ENCODE measurements at places on chromosomes 1 and 21.

DNA sequence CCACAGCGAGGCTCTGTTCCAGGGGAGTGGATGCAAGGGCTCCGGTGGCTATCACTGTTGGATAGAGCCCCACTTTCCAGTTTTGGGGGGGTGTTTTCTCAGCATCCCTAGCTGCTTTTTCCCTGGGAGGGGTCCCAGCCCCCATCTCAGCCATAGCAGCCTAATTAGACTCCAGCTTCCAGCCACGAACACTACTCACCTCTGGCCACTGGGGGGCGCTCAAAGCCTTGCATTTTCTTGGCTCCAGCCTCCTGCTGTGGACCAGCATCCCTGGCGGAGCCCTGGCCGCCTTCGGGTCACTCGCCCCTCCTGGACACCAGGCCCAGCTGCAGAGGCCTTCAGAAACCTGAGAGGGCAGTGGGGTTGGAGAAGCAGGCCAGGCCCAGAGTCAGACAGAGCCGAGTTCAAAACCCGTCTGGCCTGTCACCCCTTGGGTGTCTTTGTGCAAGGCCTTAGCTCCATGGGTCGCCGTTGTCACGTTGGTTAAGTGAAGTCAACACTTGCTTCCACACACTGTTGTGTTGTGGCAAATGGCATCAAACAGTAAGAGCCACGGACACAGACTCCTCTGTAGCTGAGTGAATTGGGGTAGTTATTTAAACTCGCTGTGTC, 93.5 kb upstream of the ACTL8 start:
- peak; percentile 14 for DNase-seq

DNA sequence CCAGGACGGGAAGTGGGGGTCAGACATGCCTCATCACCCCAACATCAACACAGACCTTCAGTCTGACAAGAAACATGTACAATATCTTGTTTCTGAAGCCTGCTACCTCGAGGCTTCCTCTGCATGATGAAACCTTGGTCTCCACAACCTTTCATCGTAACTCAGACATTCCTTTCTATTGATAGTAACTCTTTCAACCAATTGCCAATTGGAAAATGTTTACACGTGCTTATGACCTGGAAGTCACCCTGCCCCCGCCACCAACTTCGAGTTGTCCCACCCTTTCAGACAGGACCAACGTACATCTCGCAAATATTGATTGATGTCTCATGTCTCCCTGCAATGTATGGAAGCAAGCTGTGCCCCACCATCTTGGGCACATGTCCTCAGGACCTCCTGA, 159.5 kb downstream of the ETS2 start:
- DNase-seq, result no peak

GRCh38 chr1:150066328-150066727, 1.2 kb upstream of the VPS45 start:
- no peak for DNase-seq

GRCh38 chr1:247440001-247440620, 17.8 kb downstream of the OR2B11 start:
- DNase-seq, result no peak

DNA sequence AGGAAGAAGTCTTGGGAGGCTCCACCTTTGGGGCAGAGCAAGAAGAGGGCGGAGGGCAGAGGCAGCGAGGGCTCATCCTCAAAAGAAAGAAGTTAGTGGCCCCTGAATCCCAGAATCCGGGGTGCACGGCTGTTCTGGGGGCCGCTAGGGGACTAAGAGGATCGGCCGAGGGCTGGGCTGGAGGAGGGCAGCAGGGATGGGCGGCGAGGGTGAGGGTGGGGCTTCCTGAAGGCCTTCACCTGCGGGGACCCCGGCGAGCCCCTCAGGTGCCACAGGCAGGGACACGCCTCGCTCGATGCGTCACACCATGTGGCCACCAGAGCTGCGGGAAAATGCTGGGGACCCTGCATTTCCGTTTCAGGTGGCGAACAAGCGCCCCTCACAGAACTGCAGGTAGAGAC, 23.9 kb downstream of the COL6A1 start:
- no peak for DNase-seq

DNA sequence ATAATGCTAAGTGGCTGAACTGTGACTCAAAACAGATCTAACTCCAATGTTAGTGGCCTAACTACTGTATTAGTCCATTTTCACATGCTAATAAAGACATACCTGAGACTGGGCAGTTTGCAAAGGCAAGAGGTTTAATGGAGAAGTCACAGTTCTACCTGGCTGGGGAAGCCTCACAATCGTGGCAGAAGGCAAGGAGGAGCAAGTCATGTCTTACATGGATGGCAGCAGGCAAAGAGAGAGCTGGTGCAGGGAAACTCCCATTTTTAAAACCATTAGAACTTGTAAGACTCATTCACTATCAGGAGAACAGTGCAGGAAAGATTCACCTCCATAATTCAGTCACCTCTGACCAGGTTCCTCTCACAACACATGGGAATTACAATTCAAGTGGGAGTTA, 79.7 kb upstream of the CACYBP start:
- DNase-seq, result no peak

DNA sequence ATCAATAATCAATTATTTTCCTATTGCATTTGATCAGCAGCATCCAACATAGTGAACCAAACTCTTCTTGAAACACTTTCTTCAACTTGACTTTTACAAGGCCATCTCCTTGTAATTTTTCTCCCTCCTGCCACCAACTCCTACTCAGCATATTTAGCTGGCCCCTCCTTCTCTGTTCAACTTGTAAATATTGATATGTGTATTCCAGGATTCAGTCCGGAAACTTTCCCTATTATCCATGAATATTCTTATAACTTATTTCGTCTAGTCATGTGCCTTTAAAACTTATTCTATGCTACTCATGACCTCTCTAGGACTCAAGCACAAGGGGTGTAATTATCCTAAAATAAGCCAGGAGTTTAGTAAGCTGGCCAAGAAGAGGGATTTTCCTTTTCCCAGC, 52.9 kb downstream of the ZNF697 start:
- DNase-seq, result no peak

DNA sequence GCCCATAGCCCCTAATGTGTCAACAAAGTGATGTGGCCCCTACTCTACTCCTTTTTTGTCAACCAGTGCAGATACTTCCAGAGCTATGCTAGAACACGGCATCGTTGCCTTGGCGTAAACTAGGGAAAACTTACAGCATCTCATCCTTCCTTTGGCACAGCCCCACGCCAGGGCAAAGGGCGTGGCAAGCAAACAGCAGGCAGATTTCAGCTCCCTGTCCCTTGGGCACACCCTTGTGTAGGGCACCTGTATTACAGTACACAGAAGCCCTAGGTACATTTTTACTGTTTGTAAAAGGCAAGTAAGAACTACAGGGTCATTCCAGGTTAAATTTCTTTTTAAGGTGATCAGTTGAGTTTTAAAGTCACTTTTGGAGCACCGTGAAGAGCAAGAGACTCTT, 29.3 kb downstream of the PRDX6 start:
- DNase-seq, result no peak

DNA sequence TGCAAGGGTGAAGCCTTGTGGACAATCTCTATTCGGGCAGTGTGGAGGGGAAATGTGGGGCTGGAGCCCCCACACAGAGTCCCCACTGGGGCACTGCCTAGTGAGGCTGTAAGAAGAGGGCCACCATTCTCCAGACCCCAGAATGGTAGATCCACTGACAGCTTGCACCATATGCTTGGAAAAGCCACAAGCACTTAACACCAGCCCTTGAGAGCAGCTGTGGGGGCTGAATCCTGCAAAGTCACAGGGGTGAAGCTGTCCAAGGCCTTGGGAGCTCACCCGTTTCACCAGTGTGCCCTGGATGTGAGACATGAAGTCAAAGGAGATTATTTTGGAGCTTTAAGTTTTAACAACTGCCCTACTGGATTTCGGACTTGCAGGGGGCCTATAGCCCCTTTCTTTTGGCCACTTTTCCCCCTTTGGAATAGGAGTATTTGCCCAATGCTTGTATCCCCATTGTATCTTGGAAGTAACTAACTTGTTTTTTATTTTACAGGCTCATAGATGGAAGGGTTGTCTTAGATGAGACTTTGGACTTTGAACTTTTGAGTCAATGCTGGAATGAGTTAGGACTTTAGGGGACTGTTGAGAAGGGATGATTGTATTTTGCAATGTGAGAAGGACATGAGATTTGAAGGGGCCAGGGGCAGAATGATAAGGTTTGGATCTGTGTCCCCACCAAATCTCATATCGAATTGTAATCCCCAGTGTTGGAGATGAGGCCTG, 16.3 kb upstream of the COL6A1 start:
- no peak for DNase-seq

- no peak for DNase-seq
Observed at GRCh38 chr1:212545941-212546635, 62.5 kb upstream of the ATF3 start.

- no peak for DNase-seq
Observed at GRCh38 chr1:165633614-165634013, 2.6 kb downstream of the MGST3 start.

DNA sequence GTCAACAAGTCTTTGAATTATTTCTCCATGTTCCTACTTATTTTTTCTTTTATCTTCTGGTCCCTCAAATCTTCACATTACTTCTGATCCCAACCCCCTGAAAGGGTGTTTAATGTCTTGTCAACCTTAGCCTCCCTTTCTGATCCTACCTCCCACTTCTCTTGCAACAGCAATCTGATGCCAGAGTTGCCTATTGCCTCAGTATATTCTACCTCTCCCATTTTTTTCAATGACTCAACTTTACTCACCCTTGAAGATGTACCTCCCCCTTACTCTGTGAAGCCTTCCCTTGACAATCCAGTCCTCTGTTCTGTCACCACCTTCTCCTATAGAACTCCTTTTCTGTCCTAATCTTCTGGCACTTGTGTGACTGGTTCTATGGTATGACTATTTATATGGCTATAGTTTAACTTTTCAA, 99.5 kb upstream of the CD55 start:
- no peak for DNase-seq

DNA sequence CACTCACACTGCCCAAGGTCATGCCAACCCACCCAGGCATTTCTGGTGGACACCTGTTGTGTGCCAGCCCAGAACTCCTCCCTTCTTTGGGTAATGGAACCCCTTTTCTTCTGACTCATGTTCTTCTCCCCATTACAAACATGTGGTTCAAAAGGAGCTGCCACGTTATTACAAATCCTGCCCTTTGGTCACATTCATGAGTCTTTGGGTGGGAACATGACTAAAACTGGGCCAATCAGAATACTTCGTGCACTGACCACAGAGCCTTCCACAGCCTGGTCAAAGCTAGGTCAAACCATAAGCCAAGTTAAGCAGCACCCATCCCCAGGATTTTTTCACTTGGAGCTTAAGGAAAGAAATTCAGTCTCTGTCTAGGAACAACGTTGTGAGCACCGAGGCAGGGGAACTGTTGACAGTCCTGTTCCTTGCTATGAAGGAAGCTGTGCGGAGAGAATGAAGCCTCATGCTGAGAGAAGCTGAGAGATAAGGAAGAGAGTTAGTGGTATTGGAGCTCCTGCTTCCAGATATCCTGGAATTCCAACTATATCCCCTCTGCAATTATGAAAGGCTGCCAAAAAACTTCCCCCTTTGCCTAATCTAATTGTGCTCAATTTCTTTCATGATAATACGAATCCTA, 46.8 kb upstream of the DIPK1A start:
- no peak for DNase-seq

GRCh38 chr21:46597031-46597430, 7.9 kb downstream of the S100B start:
- DNase-seq, result no peak

DNA sequence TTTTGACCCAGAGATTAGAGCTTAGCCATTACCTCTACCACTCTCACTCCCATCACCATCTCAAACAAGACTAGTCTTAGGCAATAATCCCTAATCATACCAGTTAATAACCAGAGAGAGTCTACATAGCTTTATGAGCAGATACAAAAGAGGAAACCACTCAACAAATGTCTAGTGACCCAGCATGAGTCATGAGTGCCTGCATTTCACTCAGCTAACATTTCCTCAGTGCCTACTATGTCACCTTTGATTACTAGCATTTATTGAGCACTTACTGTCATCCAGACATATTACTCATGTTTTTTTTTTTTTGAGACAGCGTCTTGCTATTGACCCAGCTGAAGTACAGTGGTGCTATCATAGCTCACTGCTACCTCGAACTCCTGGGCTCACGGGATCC, 35.9 kb upstream of the GALNT2 start:
- DNase-seq, result no peak

- no peak for DNase-seq
Observed at GRCh38 chr1:201329286-201329685, 46.0 kb downstream of the PKP1 start.

- no peak for DNase-seq
Observed at GRCh38 chr1:231976231-231976630, 349.6 kb downstream of the DISC1 start.

DNA sequence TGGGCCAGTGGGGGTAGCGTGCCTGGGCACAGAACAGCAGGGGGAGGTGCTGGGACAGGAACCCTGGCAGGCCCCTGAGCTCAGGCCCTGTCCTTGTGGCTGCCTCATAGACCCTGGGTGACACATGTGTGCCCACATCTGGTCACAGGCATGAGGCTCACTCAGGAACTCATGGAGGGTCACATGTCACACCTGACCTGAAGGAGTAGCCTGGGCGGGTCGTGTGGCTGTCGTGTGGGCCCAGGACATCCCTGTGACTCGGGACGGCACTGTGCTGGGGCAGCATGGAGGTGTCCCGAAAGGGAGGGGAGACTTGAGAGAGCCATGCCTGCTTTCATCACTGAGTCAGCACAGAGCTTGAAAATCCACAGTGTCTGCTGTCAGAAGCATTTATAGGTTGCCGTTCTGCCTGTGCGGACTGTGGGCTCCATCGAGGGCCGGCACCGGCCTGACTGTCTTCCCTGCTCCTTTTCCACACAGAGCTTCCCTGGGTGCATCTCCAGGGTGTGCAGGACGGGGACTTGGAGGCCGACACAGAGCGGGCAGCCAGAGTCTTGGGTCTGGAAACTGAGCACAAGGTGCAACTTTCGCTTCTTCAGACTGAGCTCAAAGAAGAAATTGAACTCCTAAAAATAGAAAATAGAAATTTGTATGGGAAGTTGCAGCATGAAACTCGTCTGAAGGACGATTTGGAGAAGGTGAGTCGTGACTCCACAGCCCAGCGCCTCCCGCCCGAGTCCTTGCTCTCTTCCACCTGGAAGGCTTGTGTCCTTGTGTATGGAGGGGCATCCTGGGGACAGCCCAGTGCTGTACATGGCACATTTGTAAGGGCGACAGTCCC, 32.8 kb downstream of the PCNT start:
- no peak for DNase-seq

DNA sequence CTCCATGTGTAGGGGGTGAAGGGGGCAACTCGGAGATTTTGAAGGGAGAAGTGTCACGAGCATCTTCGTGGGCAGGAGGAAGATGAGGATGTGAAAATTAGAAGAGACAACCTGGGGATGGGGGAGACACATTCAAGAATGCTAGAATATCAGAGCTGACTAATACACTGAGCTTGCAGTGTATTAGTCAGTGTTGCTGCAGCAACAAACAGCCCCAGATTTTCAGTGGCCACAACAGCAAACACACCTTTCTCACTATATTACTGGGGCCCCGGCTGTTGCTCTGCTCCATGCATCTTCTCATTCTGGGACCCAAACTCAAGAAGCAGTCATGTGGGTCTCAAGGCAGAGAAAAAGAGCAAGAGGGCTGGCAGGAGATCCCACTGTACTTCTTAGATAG, 74.8 kb upstream of the SIM2 start:
- no peak for DNase-seq

Data from stimulated activated CD4-positive, alpha-beta T cell treated with anti-CD3 and anti-CD28 coated beads, TNF-alpha, amount 100 ng/mL, for 24 hours (primary cell).